Thoracic aorta (tissue), 2 donors: ENCODE measurements at places on chromosomes 3 and 15. TPM values are rescaled to one million over a fixed set of nuclear protein-coding genes. Genes with fewer than 3 reads are reported as not detected.
A peak's percentile ranks its signal among the peaks of the same experiment; 100 is the strongest.

The ZKSCAN7 gene
- total RNA-seq: 5.4 TPM

The P2RY14 gene
- 2.5 TPM for total RNA-seq

The SLC24A5 gene
- not detected for total RNA-seq

DNA sequence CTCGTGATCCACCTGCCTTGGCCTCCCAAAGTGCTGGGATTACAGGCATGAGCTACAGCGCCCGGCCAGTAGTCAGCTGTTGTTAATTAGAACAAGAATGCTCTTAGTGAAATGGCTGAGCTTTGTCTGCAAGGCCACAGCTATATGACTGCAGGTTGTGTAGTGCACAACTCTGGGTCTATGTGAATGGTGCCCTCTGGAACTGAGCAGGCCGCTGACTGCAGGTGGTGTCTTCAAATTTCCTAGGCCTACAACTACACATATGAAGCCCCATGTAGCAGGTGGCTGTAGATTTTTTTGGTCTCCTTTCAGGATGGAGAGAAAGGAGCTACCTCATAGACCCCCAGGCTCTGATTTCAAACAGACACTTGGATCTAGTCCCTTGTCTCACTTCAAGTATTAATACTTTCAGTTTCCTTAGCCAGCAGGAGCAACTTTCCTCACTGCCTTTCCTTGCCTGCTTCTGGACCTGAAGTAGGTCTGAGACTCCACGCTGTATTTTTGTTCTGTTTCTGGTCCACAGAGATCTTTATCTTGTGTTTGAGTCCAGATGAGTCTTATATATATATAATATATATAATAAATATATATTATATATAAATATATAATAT, 86.9 kb downstream of the C3orf80 start:
- H3K36me3 ChIP-seq: no peaks in the 10 kb centered on the region
- no peaks in the 10 kb centered on the region for H3K27me3 ChIP-seq
- H3K4me3 ChIP-seq: no peak overlapping the region
- DNase-seq: no peak

- DNase-seq: no peak
- no peaks in the 10 kb centered on the region for H3K36me3 ChIP-seq
- no peak overlapping the region for H3K27ac ChIP-seq
- H3K4me3 ChIP-seq: no peak overlapping the region
- no peaks in the 10 kb centered on the region for H3K27me3 ChIP-seq
- H3K4me1 ChIP-seq: no peaks in the 10 kb centered on the region
These were observed 114.1 kb upstream of the CDIN1 start for GRCh38 chr15:36465304-36465703.

DNA sequence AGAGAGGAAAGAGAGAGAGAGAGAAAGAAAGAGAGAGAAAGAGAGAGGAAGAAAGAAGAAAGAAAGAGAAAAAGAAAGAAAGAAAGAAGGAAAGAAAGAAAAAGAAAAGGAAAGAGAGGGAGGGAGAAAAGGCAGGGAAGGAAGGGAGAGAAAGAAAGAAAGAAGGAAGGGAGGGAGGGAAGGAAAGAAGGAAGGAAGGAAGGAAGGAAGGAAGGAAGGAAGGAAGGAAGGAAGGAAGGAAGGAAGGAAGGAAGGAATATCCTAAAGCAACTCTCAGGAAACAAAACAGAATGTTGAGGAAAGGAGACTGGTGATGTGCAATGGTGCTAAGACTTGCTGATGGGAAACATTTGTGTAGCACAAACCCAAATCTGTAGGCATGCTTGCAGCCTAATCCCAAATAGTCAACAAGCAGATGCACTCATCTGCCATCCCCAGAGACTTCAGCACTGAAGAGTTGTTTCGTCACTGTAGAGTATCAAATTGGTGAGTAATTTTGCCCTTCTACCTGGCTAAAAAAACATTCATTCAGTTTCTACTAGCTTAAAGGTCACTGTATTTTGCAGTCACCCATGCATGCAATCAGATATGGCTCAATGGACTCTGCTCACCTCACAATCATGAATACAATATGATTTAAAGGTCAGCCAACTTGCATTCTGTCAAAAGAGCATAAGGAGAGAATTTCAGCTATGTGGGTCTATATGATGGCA, 480.3 kb downstream of the FGF12 start:
- no peak overlapping the region for H3K4me3 ChIP-seq
- no peak overlapping the region for H3K27ac ChIP-seq
- H3K4me1 ChIP-seq: no peaks in the 10 kb centered on the region

DNA sequence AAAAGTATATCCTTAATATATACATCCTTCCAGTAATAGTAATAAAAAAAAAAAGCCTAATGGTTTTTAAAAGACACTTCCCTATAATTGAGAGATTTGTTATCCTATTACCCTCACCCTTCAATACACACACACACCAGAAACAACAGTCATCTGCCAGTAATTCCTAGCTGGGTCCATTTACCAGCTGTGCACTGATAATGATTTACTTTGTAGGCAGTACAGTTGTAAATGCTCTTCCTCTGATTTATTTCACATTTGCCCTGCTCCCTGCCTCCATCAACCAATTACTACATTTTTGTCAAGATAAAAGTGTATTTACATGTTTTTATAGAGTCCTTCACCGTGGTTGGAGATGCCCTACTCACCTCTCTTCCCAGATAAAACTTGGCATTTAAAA, 12.4 kb downstream of the TPM1 start:
- DNase-seq: no peak
- no peak overlapping the region for H3K4me3 ChIP-seq
- H3K27ac ChIP-seq: peak overlapping the region; percentile 45
- peaks cover 42% of the 10 kb centered on the region for H3K36me3 ChIP-seq
- H3K27me3 ChIP-seq: no peaks in the 10 kb centered on the region

DNA sequence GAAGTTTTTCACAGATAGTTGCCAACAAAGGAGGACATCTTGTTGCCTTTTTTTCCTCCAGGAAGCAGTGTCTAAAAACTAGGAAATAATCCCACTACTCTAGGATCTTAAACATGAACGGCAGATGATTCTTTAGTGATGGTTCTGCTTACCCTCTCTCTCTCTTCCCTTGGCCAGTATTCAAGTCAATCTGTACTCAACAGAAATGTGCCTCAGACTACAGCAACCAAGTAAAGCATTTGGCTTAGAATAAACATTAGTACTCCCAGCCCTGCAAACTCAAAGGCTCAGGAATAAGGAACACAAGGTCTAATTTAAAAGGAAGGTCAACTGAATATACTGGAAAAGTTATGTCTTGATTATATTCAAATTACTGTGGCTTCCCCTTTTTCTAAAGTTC, 8.7 kb downstream of the NPTN start:
- no peak for DNase-seq
- no peaks in the 10 kb centered on the region for H3K27me3 ChIP-seq
- H3K4me1 ChIP-seq: peaks cover 49% of the 10 kb centered on the region
- H3K4me3 ChIP-seq: no peak overlapping the region
- H3K36me3 ChIP-seq: no peaks in the 10 kb centered on the region

DNA sequence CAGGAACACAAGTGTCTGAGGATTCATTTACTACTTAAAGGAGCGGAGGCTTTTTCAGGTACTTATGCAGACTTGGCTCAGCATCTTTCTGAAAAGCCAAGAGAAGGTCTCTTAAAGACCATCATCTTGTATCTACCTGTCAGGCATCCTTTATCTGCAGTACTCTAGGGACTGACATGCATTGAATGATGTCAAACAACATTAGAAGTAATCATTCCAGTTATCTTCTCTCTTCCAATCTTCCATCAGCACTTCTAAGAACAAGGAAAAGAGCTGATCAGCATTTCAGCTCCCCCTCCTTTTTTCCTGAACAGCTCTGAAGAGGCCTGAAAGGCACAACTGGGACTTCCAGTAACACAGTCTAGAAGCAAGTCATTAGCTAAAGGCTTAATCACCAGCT, 214.8 kb downstream of the KCNH8 start:
- H3K4me3 ChIP-seq: no peak overlapping the region
- peaks cover 20% of the 10 kb centered on the region for H3K4me1 ChIP-seq
- no peaks in the 10 kb centered on the region for H3K27me3 ChIP-seq
- H3K27ac ChIP-seq: no peak overlapping the region
- DNase-seq: no peak

DNA sequence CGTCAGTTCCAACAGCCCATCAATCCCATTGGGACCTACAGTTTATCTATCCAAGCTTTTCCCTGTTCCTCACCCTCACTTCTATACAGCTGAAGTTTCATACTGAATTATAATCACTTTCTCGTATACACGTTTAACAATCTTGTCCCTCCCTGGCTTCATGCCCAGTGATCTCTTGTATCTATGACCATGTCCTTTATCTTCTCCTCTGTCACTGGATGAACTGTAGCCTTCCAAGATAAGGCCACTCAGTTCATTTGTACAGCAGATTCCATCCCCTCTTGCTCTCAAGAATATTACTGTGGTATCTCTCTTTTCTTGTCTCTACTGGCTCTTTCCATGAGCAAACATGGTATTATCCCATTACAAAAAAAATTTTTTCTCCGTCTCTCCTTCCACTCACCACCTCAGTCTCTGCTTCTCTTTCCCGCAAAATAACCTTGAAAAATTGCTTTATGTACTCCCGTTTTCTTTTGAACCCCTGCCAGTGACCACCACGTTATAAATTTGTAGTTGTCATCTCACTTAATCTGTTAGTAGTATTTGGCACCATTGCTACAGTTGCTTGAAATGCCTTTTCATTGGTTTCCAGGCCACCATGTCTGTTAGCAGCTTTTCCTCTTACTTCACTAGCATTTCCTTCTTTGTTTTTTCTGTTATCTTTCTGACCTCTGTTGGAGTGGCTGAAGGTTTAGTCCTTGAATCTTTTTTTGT, 9.4 kb downstream of the CTNNB1 start:
- no peaks in the 10 kb centered on the region for H3K36me3 ChIP-seq
- no peak overlapping the region for H3K27ac ChIP-seq
- H3K4me1 ChIP-seq: peaks cover 63% of the 10 kb centered on the region
- H3K4me3 ChIP-seq: no peak overlapping the region
- no peaks in the 10 kb centered on the region for H3K27me3 ChIP-seq
- DNase-seq: no peak

- H3K27ac ChIP-seq: no peak overlapping the region
- H3K4me3 ChIP-seq: no peak overlapping the region
- H3K36me3 ChIP-seq: peaks cover 10% of the 10 kb centered on the region
- no peaks in the 10 kb centered on the region for H3K27me3 ChIP-seq
- H3K4me1 ChIP-seq: no peaks in the 10 kb centered on the region
These were observed 11.5 kb upstream of the USP50 start for GRCh38 chr15:50558012-50558411.

DNA sequence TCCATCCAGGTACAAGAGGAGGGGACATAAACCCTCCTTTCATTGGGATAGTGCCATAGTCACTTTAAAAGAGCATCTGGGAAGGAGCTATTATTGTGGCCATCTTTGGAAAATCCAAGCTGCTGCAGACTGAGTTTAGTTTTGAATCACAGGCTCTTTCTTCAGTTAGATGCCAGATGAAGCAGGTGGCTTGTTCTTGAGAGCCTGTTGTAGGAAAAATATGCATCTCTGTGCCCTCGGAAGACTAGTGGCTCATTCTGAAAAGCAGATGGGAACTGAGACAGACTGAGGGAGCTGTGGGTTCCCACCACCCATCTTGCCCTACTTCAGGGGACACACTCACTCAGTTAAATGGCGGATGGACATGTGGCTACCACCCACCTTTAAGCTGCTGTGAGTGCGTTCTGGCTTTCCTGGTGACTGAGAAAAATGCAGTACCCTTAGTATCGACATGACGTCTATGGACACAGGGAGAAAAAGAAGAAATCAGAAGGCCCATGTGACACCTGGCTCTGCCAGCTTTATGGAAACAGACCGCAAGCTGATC, 50.2 kb downstream of the RARB start:
- peak overlapping the region; percentile 54 for H3K27ac ChIP-seq
- no peak overlapping the region for H3K4me3 ChIP-seq
- H3K4me1 ChIP-seq: peaks cover 12% of the 10 kb centered on the region
- H3K36me3 ChIP-seq: no peaks in the 10 kb centered on the region

- peak overlapping the region; percentile 68 for H3K27ac ChIP-seq
- peak overlapping the region; percentile 80 for H3K4me3 ChIP-seq
- no peaks in the 10 kb centered on the region for H3K36me3 ChIP-seq
- H3K27me3 ChIP-seq: no peaks in the 10 kb centered on the region
These were observed 672 bp downstream of the TFRC start for GRCh38 chr3:196081002-196081833.

DNA sequence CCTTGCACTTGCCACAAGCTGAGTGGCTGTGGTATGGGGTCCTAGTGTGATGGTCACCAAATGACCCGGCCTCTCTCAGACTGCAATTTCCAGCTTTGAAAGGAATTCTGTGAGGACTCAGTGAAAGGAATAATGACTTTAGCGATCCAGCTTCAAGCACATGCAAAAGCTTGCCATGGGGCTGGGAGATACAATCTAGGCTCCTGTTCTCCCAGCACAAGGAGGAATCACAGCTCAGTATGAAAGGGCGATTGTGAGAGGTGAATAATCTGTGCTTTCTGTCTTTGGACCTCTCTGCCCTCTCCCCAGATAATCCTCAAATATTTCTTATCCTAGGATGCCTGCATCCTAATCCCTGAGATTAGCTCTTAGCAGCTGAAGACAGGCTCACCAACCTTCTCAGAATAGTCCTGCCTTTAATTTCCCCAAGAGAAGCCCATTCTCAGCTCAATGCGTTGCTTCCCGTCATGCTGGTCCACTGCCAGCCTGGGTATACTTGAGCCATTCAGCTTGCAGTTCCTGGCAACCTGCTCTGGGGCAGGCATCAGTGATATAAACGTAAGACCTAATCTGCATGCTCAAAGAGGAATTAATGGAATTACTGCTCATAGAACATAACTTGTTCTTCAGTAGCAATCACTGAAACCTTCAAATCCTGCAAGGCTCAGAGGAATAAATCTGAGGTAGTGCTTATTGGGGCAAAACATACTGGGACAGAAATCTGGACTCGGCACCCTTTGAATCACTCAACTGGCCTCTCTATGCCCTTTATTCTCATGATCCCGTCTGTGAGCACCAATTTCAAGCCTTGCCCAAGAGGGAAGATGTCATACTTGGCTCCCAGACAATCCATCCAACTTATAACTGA, 15.1 kb downstream of the TLNRD1 start:
- H3K27me3 ChIP-seq: no peaks in the 10 kb centered on the region
- no peak for DNase-seq
- H3K4me1 ChIP-seq: peaks cover 12% of the 10 kb centered on the region
- H3K4me3 ChIP-seq: no peak overlapping the region

DNA sequence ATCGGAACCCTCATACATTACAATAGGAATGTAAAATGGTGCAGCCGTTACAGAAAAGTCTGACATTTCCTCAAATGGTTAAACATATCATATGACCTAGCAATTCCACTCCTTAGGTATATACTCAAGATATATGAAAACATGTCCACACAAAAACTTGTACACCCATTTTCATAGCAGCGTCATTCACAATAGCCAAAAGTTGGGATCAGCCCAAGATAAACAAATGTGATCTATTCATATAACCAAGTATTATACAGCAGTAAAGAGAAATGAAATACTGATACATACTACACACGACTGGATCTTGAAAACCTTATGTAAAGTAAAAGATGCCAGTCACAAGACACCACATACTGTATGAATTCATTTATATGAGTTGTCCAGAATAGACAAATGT, 102.4 kb downstream of the MSL2 start:
- H3K4me3 ChIP-seq: no peak overlapping the region
- no peaks in the 10 kb centered on the region for H3K27me3 ChIP-seq
- no peak overlapping the region for H3K27ac ChIP-seq
- DNase-seq: no peak

DNA sequence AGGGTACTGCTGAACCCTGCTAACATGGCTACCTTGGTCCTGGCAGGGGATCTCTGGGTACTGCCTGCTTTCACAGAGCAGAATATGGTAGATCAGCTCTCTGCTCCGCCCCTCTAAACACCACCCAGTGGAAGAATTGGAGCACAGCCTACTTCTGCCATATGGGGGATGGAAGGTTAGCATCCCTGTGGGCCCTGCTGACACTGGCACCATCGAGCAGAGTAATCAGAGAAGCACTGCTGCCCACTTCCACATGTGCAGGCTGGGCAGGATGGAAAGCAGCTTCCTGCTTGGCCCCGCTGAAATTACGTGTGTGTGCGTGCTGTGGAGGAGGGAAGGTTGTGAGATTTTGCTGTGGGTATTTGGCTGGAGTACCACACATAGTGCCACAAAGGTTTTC, 24.8 kb downstream of the CCR1 start:
- no peaks in the 10 kb centered on the region for H3K36me3 ChIP-seq
- DNase-seq: no peak
- no peaks in the 10 kb centered on the region for H3K4me1 ChIP-seq
